ENCODE measurements at places on chromosomes 5 and 9.

GRCh38 chr5:44028226-44028625 is 361.0 kb downstream of the FGF10 start:
- DNase-seq, result no peak

DNA sequence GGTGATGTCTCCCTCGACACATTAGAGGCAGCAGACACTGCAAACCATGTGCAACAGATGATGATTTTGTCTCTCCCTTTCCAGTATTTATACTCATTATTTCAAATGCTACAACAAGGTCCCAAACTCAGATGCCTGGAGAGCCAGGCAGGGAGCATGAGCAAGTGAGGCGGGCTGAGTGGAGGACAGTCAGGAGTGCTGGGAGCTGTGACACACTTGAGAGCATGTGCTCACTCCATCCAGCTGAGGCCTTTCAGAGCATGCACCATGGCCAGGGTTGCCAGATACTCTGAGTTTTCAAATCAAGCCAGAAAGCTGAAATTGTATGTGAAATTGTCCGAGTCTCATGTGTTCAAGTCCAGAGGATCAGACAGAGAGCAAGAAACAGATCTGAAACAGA is 55.8 kb upstream of the SLC2A8 start:
- no peak for DNase-seq

DNA sequence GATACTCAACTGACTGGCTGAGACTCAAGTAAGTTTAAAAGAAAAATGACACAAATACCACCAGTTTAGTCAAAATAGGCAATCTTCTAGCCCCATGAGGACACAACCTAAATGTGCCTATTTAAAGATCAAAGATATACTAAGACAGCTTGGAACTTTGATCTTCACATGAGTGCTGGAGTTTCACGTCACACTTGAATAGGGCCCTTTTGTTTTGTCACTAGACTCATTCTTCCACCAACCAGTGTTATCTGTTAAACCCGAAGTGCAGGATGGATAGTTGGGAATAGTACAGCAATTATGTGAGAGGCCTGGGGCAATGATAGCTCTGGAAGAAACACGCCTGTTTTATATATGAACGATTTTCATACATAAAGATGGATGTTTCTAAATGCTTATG is 792.8 kb upstream of the NUDT12 start:
- no peak for DNase-seq

DNA sequence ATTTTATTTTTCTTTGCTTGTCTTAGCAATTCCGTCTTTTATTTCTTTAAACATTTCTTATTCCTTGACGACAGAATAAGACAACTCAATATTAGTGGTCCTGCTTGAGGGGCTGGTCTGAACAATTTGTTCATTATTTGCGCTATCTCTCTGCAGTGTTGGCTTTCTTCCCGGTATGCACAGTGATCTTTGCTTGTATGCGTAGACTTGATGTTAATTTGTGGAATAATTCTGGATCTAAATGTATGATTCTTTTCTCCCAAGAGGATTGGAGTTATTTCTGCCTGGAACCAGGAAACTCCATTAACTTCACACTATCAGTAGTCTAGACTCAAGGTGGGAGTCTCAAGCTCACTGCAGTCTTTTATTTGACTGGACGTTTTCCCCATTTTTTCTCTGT is 80.4 kb downstream of the KDM4C start:
- no peak for DNase-seq

DNA sequence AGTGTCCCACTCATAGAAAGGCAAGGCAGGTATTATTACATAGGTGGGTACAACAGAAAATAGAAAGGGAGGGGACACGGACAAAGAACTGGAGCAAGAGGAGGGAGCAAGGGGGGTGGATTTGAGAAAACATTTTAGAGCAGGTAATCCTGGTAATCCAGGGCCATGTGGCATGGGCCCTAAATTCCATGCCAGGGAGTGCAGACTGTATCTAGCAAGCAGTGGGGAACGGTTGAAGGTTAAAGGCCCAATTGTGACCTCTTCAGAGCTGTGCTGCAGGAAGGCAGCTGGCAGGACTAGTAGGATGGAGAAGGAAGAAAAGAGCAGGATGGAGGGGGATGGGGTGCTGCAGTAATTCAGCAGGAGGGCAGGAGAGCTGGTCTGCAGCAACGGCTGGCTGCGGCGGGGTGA is 75.2 kb downstream of the PDE6A start:
- no peak for DNase-seq

DNA sequence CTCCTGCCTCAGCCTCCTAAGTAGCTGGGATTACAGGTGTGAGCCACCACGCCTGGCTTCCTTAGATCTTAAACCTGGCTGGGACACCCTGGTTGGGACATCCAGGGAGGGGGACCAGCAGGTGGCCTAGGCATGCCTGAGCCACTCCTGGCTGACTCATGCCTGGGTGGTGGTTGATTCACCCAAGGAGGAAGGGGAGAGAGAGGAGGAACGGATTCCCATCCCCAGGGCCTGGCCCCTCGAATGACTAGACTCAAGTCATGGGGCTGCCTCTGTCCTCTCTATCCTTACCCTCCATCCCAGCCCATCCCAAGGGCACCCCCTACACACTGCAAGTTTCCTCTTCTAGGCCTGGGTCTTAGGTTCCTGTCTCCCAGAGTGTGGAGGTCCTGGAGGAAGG is 12.7 kb downstream of the EEIG1 start:
- peak; percentile 29 for DNase-seq

DNA sequence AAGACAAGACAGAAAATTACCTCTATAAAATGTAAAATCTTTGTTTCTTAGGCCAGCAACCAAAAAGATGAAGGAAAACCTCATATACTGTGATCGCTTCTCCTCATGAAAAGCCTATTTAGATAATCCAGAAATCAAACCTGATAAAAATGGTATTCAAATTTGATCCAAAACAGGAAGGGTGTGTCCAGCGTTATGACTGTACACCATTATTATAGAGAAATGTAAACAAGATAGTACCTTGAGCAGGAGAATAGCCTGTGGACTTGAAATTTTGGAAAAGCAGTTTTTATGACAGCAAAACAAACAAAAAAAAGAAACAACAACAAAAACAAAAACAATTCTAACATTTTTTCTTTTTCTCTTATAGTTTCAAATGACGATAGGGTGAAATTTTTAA is 1382.8 kb upstream of the CDH9 start:
- no peak for DNase-seq

DNA sequence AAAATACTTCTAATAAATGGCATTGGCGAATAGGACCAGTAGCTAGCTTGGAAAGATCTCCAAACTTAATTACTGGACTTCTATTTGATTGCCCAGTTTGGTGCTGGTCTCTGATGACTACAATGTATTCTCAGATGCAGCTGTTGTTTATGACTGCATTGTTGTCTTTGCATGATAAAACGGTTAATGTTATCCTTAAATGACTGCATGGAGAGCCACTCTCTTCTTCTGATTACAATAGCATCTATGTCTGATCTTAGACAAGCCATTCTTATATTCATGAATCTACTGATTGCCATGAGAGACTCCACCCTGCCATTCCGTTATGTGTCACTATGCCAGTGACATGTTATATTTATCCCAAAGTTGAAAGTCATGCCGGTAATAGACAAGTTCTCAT is 42.9 kb upstream of the ERBIN start:
- DNase-seq, result no peak

DNA sequence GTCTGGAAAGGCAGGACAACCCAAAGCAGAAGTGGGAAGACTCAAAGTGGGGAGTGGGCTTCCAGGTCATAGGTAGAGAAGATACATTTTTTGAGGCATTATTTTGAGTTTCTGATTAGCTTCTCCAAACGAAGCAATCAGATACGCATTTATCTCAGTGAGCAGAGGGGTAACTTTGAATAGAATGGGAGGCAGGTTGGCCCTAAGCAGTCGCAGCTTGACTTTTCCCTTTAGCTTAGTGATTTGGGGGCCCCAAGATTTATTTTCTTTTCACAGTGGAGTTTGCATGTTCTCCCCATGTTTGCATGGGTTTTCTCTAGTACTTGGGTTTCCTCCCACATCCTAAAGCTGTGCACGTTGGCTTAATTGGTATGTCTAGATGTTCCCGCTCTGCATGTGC is 401.9 kb downstream of the ARRDC3 start:
- no peak for DNase-seq

Measured in GM03348 (cell line).